ENCODE measurements at places on chromosomes 6 and 20.

GRCh38 chr6:74892091-74892490, 313.8 kb downstream of the COL12A1 start:
- no peaks in the 10 kb centered on the region for H3K4me1 ChIP-seq
- H3K27ac ChIP-seq = no peak overlapping the region
- H3K27me3 ChIP-seq = no peaks in the 10 kb centered on the region
- no peak overlapping the region for H3K4me3 ChIP-seq

DNA sequence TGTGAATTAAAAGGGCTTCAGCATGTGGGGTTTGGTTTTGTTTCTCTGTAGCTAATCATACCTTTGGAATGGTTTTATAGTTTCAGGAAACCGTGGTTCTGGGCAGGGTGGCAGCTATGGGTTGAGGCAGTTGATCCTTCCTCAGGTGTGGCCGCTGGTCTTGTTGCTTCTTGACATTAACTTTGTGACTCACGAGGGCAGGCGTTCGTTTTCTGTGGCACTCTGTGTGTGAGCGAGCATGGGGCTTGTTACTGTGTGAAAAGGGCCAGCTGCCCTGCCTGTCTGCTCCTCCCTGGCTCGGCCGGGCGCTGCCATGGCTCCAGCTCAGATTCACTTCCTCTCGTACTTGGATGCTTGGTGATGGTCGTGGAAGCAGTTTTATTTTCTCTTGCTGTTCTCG, 16.2 kb downstream of the DNAJC5 start:
- H3K36me3 ChIP-seq = no peaks in the 10 kb centered on the region
- no peak for DNase-seq
- no peaks in the 10 kb centered on the region for H3K27me3 ChIP-seq
- H3K4me3 ChIP-seq = no peak overlapping the region

GRCh38 chr20:1376408-1377270, 16.2 kb downstream of the FKBP1A start:
- peaks cover 20% of the 10 kb centered on the region for H3K36me3 ChIP-seq
- peaks cover 72% of the 10 kb centered on the region for H3K4me1 ChIP-seq
- no peak overlapping the region for H3K27ac ChIP-seq

DNA sequence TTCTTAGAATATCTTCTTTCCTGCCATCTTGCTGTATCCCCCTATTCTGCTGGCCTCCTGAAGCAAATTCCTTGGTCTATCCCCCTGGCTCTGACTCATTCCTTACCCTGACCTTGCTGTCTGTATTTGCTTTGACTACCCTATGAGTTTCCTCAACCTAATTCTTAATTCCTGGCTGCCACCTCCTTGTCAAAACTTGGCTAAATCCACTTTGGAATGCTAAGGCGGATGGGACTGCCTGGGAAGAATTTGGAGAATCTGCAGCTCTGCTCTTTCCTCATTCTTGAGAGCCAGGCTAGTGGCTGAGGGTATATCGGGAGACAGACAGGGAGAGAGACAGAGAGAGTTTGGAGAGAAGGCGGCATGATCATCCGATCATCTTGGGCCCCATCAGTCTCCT, 24.4 kb downstream of the CAP2 start:
- H3K36me3 ChIP-seq = no peaks in the 10 kb centered on the region
- H3K27ac ChIP-seq = no peak overlapping the region

DNA sequence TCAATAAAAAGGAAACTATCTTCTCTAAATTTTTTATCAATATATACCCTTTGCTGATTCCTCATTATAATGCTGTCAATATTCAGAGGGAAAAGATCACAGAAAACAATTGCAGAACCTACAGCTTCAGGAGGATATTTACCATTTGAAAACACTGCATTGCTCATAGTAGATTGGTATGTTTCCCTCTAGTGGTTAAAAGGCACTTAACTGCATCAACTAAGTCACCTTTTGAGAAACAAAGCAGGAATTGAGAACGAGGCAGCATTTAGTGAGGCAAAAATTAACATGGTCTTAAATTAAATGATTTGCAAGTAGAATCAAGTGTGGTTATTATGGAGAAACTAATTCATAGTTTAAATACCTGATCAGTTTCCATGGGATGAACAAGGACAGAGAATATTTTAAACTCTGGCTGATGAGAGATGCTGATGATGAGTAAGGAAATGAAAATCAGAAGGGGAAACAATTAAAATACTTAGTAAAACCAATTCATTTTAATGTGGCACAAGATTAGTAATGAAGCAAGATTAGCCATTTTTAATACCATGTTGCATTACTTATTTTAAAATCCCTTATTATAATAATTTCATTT, 642.1 kb downstream of the EPHA7 start:
- no peaks in the 10 kb centered on the region for H3K36me3 ChIP-seq
- no peak overlapping the region for H3K4me3 ChIP-seq
- no peaks in the 10 kb centered on the region for H3K4me1 ChIP-seq
- DNase-seq = no peak

DNA sequence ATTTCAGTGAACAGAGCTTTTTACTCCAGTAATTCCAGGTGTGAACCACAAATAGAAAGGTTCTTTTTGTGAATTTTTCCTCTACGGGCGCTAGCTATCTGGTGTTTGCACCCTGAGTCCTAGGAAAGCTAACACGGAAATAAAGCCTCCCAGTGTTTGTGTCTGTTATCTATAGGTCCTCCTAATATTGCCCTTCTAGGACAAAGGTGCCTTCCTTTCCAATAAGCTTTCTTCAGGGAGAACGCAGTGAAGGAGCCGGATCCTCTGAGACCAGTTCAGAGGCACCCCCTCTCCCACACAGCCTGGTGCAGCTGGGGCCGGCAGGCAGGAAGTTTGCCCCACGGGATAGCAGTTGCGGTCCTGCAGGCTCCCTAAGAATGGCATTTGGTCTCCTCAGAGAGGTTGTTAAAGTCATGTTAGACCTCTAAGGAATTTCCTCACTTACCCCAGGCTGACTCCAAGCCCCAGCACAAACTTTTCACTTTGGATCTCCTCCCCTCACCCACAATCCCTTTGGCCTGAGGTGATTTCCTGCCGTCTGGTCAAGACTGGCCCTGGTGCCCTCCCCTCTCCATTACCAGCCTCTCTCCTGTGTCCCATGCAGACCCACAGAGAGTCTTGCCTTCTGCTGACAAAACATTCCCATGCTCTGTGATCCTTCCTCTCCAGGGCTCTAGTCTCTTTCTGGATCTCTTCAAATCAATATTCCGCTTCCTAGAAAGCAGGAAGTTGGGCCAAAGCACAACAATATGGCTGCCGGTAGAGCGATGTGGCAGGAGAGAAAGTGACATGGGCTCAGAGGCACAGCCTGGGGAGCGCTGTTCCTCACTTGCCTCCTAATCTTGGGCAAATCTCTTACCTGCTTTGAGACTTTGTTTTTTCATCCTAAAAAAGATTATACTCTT, 126.0 kb downstream of the MOXD1 start:
- no peak overlapping the region for H3K27ac ChIP-seq
- H3K36me3 ChIP-seq = no peaks in the 10 kb centered on the region
- H3K4me1 ChIP-seq = no peaks in the 10 kb centered on the region

DNA sequence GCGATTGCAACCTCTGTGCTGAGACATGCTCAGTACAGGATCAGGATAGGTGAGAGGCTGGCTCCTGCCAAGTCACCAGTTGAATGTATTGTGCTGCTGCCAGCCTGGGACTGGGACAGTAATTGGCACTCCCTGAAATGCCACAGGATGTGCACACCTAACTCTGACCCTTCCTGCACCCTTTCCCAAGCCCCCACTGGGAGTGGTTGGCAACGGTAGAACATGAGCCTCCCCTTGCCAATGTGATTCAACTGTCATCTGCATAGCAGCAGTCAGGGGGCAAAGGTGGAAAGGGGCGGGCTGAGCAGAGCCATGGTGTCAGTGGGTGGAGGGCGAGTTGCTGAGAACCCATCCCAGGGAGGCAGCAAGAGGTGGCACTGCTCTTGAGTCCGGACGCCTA, 15.4 kb downstream of the SPINT3 start:
- no peak overlapping the region for H3K27ac ChIP-seq
- DNase-seq = no peak
- H3K4me3 ChIP-seq = no peak overlapping the region
- H3K36me3 ChIP-seq = no peaks in the 10 kb centered on the region
- H3K27me3 ChIP-seq = peaks cover 27% of the 10 kb centered on the region

DNA sequence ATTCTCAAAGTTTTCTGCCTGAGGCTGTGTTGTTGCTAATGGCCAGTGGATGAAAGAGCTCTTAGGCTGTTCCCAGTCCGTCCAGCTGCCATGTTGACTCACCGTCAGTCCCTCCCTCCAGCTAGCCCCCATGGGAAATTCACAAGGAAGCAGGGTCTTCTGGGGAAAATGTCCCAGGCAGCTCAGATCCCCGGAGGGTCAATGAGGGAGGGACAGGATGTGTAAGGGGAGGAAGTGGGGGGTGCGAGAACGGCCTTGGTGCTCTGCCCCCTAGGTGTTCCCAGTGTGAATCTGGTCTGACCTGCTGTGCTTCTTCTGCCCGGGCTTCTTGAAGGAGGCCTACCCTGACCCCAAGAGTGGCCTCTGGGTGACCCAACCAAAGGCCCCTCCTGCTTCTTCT, 65.9 kb downstream of the CEBPB start:
- H3K36me3 ChIP-seq = no peaks in the 10 kb centered on the region
- no peak for DNase-seq
- H3K27me3 ChIP-seq = no peaks in the 10 kb centered on the region
- H3K4me1 ChIP-seq = peaks cover 20% of the 10 kb centered on the region

DNA sequence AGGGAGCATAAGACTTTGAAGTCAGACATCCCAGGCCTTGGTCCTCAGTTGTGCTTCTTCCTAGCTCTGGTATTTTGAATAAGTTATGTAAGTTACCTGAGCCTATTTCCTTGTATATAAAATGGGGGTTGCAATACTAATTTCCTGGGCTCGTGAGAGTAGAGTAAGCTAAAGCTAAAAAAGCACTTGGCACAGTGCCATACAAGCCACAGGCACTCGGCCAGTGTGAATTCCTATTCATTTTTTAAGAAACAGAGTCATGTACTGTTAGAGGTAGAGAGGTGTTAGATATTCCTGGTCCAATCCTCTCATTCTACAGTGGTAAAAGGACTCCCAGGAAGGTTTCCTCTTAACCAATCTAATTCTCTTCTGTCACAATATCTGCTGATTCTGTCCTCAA, 79.6 kb upstream of the EPB41L1 start:
- H3K36me3 ChIP-seq = no peaks in the 10 kb centered on the region
- DNase-seq = no peak
- H3K4me1 ChIP-seq = no peaks in the 10 kb centered on the region
- H3K27me3 ChIP-seq = no peaks in the 10 kb centered on the region
- no peak overlapping the region for H3K4me3 ChIP-seq

GRCh38 chr6:36962874-36963273, 8.3 kb downstream of the PI16 start:
- no peaks in the 10 kb centered on the region for H3K4me1 ChIP-seq
- no peaks in the 10 kb centered on the region for H3K27me3 ChIP-seq
- peak; percentile 79 for DNase-seq
- H3K4me3 ChIP-seq = no peak overlapping the region
- H3K36me3 ChIP-seq = no peaks in the 10 kb centered on the region
- no peak overlapping the region for H3K27ac ChIP-seq

GRCh38 chr6:71420095-71420692, 131.6 kb downstream of the OGFRL1 start:
- H3K27me3 ChIP-seq = no peaks in the 10 kb centered on the region
- peaks cover 5% of the 10 kb centered on the region for H3K4me1 ChIP-seq
- no peaks in the 10 kb centered on the region for H3K36me3 ChIP-seq

DNA sequence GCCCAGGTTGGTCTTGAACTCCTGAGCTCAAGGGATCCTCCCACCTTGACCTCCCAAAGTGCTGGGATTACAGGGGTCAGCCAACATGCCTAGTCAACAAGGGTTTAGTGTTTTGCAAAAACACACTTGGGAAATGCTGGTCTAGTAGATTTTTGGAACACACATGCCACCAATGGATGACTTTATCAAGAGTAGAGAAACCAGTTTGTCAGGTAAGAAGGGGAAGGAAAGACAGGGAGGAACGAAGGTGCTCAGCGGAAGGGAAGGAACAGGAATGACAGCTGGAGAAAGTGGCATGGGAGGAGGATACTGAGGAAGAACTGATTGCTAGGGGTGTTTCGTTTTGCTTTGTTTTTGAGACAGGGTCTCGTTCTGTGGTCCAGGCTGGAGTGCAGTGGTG, 15.6 kb upstream of the SEC63 start:
- no peak overlapping the region for H3K4me3 ChIP-seq
- no peak overlapping the region for H3K27ac ChIP-seq
- H3K27me3 ChIP-seq = no peaks in the 10 kb centered on the region
- no peak for DNase-seq

GRCh38 chr6:6277413-6277812, 43.0 kb downstream of the F13A1 start:
- no peak overlapping the region for H3K27ac ChIP-seq
- no peaks in the 10 kb centered on the region for H3K4me1 ChIP-seq
- no peak for DNase-seq
- no peak overlapping the region for H3K4me3 ChIP-seq
- no peaks in the 10 kb centered on the region for H3K27me3 ChIP-seq

DNA sequence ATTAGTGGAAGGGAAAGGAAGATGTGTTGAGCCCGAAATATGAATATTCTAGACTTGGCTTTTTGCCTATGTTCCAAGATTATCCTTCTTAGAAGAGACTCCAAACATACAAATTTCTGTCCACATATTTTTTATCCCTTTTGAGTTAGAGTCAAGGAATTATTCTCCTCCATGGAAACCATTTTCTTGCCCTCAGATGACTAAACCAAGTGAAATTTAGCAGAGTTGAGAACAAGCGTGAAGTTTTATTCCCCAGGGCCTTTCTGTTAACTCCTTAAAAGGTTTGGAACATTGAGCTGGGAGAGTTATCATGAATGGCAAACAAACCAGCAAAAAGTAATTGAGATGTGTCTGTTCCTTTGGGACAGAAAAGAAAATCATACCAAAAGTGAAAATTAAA, 286.1 kb upstream of the PLCB4 start:
- no peaks in the 10 kb centered on the region for H3K4me1 ChIP-seq
- no peak overlapping the region for H3K4me3 ChIP-seq
- no peak for DNase-seq
- H3K27ac ChIP-seq = no peak overlapping the region
- no peaks in the 10 kb centered on the region for H3K36me3 ChIP-seq

DNA sequence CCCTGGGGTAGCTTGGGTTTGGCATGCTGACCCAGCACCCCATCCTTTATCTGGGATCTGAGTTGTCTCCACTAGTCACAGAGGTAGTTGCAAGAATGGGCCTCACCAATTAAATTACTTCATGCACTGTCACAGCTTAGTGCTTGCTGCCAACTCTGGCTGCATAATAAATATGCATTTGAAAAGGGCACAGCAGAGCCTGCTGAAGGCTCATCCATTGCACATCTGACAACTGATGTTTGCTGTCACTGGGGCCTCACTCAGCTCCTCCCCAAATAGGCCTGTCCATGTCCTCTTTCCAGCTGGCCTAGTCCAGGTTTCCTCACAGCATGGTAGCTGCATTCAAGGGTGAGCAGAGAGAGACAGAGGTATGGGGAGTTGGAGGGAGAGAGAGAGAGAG, 13.3 kb upstream of the NXT1 start:
- H3K4me1 ChIP-seq = no peaks in the 10 kb centered on the region
- no peaks in the 10 kb centered on the region for H3K27me3 ChIP-seq
- no peak overlapping the region for H3K4me3 ChIP-seq
- no peaks in the 10 kb centered on the region for H3K36me3 ChIP-seq
- no peak for DNase-seq

Measured in adrenal gland (tissue), 19 donors.